ENCODE measurements at places on chromosomes 16 and 17.
A peak's percentile ranks its signal among the peaks of the same experiment; 100 is the strongest.

DNA sequence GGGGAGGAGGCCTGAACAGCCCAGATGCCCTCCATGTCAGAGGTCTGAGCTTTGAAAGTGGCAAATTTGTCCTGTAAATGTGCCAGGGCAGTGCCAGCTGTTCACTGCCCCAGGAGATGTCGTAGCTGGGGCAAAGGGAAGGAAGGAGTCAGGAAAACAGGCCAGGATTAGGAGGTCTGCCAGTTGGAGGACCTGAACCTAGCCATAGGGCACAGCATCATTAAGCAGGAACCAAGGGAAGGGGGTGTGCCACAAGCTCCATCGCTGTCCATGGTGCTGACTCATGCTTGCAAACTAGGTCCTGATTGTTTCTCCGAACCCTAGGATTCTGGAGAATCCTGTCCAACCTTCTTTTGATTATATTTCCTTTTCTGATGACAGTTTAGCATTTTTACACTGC is 124.2 kb downstream of the TMEM132E start:
- peak; percentile 23 for DNase-seq

GRCh38 chr17:47694581-47695428 is 844 bp downstream of the TBKBP1 start:
- peak; percentile 30 for DNase-seq

DNA sequence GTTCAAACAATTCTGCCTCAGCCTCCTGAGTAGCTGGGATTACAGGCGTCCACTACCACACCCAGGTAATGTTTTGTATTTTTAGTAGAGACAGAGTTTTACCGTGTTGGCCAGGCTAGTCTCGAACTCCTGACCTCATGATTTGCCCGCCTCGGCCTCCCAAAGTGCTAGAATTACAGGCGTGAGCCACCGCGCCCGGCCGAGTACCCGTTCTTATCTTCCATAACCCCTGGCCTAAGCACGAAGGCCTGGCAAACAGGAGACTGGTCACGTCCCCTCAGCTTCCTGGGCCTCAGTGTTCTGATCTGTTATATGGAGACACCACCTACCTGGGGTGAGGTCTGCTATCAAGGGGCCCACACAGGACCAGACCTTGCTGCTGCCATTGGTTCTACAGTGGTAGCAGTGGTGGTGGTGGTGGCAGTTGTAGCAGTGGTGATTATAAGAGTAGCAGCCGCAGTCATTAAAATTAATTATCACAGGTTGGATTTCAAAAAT is 1.3 kb downstream of the SLC5A10 start:
- no peak for DNase-seq

GRCh38 chr16:31179747-31180459 is at the start of gene FUS:
FUS (plus strand) TSS chr16:31180139; CDS start chr16:31180215, 76 bp downstream.
- peak; percentile 94 for DNase-seq

- peak; percentile 62 for DNase-seq
These were observed 414 bp downstream of the NARF start for GRCh38 chr17:82458885-82459424.

- DNase-seq = peak; percentile 92
These were observed 1.7 kb upstream of the SLC16A11 start for GRCh38 chr17:7045492-7046126.
